Dorsolateral prefrontal cortex (tissue), 122 donors: ENCODE measurements at places on chromosomes 3 and 15.

DNA sequence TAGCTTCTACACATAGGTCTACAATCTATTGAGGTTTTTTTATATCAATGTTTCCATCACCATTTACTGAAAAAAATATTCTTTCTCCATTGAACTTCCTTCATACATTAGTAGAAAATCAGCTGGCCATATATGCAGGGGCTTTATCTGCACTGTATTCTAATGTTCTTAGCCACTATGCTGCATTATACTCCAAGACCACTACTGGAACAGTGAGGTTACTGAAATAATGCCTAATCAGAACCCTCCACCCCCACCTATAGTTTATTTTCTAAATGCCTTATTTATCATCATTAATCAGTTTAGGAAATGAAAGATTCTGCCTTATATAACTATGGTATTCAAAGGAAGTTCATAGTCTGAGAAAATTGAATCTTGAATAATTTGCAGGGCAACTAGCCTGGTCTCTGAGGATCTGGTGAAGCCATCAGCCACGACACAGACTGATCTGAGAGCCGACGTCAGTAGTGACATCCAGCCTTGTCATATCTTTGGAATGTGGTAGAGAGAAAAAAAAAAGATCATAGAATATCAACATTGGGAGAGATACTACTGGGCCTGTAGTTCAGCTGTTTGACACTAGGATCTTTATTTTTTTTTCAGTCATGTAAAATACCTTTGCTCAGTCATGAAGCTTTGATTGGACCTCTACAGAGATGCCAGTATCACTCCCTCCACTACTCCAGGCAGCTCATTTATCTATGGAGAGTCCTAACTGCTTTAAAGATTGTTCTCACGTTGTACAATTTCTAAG lies 66.6 kb downstream of the P3H2 start:
- DNase-seq = no peak

GRCh38 chr15:47685141-47685870 lies 32.0 kb upstream of the SEMA6D start:
- DNase-seq = no peak

DNA sequence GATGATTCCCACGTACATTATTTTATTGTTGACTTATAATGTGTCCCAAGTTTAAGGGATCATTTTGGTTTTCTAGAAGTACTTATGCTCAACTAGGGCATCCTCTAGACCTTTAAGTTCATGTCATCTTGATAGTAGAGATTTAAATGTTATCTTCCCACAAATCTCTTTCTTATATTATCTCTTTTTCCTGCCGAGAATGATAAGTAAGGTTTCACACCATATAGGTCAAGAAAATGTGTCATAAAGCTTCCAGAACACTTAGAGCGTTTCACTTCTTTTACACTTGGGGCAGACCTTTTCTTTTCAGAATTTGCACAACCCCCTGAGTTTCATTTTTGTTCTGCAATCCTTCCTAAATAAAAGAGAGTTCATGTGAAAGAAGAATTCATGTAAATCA lies 142.0 kb upstream of the CBLB start:
- DNase-seq = no peak

GRCh38 chr15:98738689-98739401 lies 90.5 kb downstream of the IGF1R start:
- no peak for DNase-seq

DNA sequence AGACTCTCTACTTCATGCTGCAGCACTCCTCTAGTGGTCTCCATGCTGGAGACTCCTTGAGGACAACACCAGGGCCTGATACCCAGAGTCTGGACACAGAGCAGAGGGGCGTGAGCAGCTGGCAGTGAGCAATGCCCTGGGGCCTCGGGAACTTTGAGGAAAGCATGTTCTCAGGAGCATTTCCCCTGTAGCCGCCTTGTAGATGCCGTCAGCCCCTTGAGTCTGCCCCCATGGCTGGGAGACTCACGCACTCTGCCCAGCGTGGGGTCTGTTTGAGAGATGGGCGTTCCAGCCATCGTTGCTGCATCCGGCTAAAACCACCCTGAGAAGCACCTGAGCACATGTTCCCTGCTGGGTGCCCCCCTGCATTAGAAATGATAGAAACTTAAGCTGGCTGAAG lies 56.8 kb downstream of the PLXNA1 start:
- peak; percentile 20 for DNase-seq

- peak; percentile 13 for DNase-seq
Measured at GRCh38 chr3:38583688-38584087, 65.8 kb downstream of the SCN5A start.

GRCh38 chr15:50249704-50250103 lies 15.8 kb downstream of the HDC start:
- no peak for DNase-seq

DNA sequence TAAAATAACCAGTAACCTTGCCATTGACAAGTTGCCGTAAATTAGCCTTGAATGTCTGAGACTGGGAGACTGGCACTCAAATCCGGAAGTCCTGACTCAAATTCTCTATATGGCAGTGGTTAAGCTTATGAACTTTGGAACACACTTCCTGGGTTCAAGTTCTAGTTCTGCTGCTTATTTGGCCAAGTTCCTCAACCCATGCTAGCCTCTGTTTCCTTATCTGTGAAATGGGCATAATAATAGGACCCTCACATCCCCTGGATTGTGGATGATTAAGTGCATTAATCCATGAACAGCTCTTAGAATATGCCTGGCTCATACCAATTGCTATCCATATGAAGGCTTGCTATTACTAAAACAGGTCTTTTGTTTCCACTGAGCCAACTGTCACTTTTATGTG lies 311.5 kb downstream of the EDEM1 start:
- DNase-seq = no peak

DNA sequence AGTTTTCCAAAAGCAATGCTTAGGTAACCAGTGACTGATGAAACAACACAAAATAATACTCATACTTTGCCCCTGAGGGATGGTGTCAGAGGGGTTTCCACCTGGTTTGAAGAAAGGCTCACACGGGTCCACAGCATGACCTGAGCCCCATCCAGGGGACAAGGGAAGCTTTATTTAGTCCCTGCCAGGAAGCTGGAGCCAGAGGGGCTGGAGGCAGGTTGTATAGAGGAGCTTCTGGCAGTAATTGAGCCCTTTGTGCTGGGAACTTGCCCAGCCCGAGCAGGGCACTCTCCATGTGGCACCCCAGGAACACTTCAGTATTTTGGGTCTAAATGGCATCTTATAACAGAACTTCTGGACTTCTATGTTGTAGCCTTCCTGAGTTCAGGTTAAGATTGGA lies 39.2 kb upstream of the EPHB1 start:
- DNase-seq = no peak

DNA sequence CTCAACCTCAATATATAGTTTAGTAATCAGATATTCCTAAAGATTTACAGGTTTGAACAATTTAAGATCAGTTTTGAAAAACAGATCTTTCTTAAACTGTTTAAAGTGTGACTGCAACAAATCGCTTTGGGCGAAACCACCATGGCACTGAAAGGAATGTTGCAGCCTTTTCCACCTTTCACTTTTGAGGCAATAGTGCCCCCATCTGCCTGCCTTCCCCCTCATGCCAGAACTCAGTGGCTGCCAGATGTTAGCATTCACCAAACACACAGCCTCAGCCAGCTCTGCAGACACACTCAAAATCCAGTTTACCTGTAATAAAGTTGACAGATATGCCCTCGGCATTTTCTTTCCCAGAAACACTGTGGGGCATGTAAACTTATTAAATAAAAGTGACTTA lies 3.3 kb downstream of the LYSMD4 start:
- DNase-seq = no peak

DNA sequence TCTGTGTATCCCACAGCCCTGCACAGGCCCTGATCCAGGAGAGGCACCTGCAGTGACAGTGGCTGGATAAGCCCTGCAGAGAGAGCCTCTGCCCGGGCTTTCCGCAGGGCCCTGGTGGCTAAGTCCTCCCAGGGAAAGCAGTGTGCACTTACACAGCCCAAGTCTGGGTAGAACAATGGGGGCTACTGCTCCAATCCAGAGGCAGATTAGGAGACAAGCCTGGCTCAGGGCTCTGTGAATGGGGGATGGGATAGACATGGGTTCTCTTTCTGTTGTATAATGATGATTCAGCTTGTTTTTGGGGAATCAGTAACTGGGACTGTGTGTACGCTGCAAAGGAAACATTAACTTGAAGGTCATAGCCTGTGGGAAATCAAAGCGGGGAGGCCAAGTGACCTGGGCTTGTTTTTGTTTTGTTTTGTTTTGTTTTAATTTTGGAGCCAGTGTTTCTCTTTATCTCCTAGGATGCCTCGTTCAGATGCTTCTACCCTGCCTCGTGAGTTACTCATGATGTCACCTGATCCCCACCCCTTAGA lies 4.1 kb upstream of the ALDH1L1 start:
- DNase-seq = no peak

GRCh38 chr15:101526442-101526841 lies 36.9 kb upstream of the PCSK6 start:
- DNase-seq = no peak

DNA sequence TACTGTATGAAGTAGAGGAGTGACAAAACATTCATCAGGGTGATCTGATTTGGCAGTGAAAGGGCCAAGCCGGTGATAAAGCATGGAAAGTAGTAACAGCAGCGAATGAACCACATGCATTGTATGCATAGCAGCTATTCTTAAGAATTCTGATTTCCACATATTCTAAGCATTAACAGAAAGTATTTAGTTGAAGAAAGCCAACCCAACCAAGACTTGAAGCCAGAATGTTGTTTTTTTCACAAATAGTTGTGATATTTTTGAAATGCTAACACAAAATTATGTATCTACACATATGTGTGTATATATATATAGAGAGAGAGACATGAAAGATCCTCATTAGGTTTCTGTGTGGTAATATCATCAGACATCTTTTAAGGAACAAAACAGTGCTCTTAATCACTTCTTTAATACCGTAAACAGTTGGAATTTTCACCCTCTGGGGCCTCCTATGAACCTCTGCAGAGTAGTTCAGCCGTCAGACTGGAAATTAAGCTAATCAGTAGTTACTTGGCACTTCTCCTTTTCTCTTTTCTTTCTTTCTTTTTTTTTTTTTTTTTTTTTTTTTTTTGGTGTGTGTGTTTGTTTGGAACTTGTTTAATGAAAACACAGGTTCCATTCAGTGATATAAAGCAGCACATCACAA lies 139.6 kb downstream of the CMSS1 start:
- DNase-seq = no peak

DNA sequence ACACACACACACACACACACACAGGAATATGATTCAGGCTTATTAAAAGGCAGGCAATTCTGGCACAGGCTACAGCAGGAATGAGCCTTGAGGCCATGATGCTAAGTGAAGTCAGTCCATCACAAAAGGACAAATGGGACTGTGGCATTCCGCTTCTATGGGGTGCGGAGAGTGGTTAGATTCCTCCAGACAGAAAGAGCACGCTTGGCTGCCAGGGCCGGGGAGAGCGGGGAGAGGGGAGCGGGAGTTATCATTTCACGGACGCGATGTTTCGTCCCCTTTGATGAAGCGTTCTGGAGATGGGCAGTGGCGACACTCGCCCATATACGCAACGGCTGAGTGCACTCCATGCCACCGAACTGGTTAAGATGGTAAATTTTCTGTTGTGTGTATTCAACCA lies 58.5 kb upstream of the FAM174B start:
- peak; percentile 29 for DNase-seq
